OCI-LY7 (cell line): ENCODE measurements at places on chromosomes 1 and 21. TPM values are rescaled to one million over a fixed set of nuclear protein-coding genes. Genes with fewer than 3 reads are reported as not detected.

GRCh38 chr1:22133247-22133930 lies 9.5 kb downstream of the WNT4 start:
- no peak for DNase-seq

DNA sequence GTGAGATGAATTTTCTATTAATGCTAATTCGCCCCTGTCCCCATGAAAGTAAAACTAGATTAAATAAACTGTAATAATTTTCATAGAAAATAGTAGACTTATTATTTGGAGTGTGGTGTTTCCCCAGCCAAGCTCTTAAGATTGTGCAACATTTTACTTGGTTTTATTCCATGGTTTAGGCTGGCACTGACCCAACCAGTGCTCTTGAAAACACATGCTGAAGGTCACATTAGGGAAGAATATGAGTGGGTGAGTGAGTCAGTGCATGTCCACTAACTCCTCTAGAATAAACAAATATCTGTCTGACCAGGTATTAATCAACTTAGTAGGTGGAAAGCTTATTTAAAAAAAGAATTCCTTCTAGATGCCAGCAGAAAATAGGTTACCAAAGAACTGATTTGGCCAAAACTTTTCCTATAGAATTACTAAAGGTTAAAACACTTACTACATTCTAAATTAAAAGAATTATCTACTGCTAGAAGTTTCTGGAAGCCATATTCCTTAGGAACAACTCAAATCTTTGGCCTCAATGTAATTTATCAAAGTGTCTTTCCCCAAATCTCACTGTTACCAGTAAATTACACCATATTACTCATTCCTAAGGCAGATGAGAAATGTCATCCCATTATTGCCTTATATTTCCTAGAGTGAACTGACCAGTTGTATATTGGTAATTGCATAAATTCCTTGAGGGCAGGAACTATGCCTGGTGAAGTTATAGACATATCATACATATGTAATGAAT lies 89.7 kb upstream of the RGS1 start:
- DNase-seq = no peak

RNF186 gene
- not detected in 2 replicates for total RNA-seq

C1QTNF12 gene
- total RNA-seq = 6.1 and 7.0 TPM in 2 replicates

DNA sequence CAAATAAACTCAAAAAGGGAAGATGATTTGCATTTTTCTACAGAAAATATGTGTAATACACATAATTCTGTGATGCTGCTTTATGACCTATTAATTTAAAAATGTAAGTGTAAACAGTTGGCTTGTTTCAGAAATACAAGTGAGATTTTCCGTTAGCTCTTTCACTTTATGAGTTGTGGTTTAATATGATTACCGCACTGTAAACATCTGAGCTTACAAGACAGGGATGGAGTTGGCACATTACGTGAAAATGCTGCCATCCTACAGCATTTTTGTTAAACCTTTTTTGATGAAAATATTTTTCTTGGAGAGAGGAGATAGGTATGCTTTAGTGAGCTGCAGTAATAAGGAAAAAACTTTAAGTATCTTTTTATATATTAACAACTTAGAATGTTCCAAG lies 426.8 kb upstream of the ADAMTS5 start:
- no peak for DNase-seq

GRCh38 chr1:220067269-220068204 lies 21.2 kb upstream of the EPRS1 start:
- DNase-seq = no peak

VCAM1 gene
- not detected in 2 replicates for total RNA-seq

- peak; percentile 47 for DNase-seq
These were observed 9.3 kb upstream of the SLX9 start for GRCh38 chr21:44930543-44930981.

- no peak for DNase-seq
These were observed 758 bp downstream of the NAXE start for GRCh38 chr1:156592158-156592909.

- DNase-seq = no peak
These were observed 9.7 kb downstream of the ACBD3 start for GRCh38 chr1:226176870-226177269.

LYPLAL1 gene
- total RNA-seq = 24.3 and 32.1 TPM in 2 replicates

GRCh38 chr1:39255222-39255621 lies 50.7 kb downstream of the MACF1 start:
- no peak for DNase-seq

- DNase-seq = no peak
These were observed 102.8 kb upstream of the COL11A1 start for GRCh38 chr1:103211073-103211472.

DNA sequence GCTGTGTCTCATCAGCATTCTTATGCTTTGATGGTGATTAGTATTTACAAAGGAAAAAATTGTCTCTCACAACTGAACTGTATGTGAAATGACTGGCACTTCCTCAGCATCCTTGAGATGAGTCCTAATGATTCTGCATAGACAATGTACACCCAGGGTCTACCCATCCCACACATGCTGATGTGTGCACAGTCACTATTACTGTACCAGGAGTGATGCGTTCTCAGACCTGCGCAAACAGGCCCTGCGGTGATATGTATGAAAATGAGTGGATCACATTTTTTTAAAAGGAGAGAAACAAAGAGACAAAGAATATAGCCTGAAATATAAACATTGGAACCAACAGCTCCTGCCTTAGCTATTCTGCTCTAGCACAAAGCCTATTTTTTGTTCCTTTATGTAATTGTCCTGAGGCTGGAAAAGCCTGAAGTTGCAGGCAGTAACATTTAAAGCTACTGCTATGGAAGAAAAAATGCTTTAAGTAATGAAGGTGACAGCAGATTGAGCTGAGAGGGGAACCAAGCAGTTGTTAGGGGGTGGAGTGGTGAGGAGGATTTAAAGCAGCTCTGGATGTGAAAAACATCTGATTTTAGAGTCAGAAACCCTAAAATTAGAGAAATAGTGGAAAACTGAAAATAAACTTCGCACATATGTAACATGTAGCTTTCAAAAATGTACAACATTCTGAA lies 5.5 kb downstream of the RCAN1 start:
- no peak for DNase-seq

DNA sequence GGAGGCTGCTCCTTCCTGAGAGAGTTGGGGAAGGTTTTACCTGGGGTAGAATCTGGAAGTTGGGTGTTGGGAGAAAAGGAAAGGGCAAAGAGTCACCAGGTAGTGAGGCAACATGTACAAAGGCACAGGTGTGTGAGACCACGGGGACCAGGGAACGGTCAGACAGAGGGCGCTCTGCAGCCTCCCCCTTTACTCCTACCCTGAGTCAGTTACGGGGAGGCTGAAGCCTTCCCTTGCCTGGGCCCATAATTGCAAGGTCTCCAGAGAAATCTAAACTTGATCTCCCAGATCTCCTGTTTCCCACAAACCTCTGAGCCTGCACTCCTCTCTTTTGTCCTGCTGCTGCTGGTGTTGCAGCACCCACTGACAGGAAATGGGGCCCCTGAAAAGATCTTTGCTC lies 22.0 kb downstream of the CCN1 start:
- DNase-seq = no peak

URB1 gene
- total RNA-seq = 23.4 and 25.4 TPM in 2 replicates

DNA sequence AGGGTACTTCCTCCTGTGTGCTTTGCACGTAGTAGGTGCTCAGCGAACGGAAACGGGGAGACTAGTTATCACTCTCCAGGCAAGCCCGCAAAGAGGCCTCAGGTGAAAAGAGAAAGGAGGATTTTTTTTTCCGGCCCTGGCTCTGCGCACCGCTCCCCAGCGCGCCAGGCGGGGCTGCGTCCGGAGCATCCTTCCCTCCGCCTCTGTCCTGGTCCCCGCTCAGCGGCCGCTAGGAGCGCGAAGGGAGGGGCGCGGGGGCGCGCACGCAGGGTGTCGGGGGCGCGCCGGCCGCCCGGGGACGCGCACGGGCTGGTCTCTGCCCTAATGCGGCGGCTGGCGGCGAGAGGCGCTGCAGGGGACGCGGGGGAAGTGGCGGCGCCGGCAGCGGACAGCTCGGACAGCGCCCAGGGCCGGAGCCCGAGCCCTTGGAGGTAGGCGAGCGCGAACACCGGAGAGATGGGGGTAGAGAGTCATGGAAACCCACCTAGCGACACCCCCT lies 42.3 kb upstream of the NFASC start:
- no peak for DNase-seq

GRCh38 chr21:46457801-46458314 lies 833 bp upstream of the DIP2A start:
- peak; percentile 57 for DNase-seq

DNA sequence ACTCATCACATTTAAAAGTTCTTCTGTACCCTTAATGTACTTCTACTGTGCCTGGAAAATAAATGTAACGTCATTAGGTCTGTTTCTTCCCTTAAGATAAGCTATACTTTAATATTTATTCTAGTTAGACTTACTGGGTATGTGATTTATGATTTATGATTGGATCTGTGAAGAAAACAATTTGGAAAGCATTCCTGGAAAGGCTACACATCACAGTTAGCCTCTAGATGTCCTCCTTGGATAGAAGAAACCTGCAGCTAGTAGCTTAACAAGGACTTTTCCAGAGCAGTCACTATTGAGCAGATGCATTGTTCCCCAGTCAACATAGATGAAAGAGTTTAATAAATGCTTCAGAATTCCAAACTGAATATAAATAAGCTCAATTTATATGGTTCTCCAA lies 22.2 kb upstream of the ABL2 start:
- peak; percentile 25 for DNase-seq

DNA sequence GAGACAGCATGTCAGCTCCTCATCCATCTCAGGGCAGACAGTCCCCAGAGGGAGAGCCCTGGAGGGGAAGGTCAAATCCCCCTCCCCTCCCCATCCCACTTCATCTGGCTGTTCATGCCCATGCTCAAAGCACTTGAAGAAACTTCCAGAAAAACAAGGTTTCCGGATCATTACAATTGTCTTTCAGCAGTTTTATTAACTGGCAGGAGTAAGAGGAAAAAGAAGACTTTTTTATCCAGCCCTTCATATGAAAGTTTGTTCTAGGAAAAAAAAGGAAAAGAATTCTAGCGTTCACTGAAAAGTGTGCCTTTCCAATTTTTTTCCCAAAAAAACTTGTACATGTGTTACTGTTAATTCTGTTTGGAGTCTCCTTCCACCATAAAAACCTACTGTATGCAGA lies 145.7 kb upstream of the TIAM1 start:
- no peak for DNase-seq

NCMAP gene
- total RNA-seq = 0.99 and 1.0 TPM in 2 replicates

GRCh38 chr1:202905331-202905730 lies 16.4 kb upstream of the RABIF start:
- DNase-seq = no peak

- no peak for DNase-seq
These were observed 2.6 kb downstream of the S100A16 start for GRCh38 chr1:153610334-153610733.

DNA sequence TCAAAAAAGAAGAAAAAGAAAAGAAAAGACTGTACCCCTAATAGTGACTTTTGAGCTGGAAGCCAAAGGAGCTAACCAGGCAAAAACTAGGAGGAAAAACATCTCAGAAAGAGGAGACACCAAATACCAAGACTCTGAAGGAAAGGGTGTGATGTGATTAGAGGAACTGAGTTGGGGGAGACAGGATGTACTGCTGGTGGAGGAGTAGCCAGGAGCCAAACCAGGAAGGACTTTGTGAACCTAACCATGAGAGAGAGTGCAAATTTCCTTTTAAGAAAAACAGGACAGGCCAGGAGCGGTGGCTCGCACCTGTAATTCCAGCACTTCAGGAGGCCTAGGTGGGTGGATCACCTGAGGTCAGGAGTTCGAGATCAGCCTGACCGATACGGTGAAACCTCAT lies 4.1 kb upstream of the RBP7 start:
- no peak for DNase-seq

OR14K1 gene
- not detected in 2 replicates for total RNA-seq

GRCh38 chr1:46368791-46369190 lies 25.3 kb upstream of the FAAH start:
- no peak for DNase-seq

PTBP2 gene
- total RNA-seq = 46.0 and 54.2 TPM in 2 replicates

CITED4 gene
- total RNA-seq = not detected in 2 replicates

DNA sequence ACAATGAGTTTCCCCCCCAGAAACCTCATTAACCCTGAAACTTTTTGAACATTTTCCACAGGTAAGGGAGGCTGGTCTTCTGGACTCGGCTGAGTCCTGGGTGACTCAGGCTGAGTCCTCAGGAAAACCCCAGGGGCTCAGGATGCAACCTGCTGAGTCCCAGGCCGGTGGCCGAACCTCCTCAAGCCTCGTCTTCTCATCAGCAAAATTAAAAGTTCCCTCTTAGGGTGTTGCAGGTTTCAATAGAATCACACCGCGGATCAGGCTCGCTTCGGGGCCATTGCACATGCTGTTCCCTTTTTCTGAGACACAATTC lies 35.0 kb upstream of the GRHL3 start:
- no peak for DNase-seq
